ENCODE measurements at places on chromosomes 5 and 9.

GRCh38 chr9:32930486-32930885 lies 70.9 kb downstream of the APTX start:
- no peak for DNase-seq

- DNase-seq = no peak
Measured at GRCh38 chr5:102770803-102771202, 15.7 kb downstream of the PAM start.

DNA sequence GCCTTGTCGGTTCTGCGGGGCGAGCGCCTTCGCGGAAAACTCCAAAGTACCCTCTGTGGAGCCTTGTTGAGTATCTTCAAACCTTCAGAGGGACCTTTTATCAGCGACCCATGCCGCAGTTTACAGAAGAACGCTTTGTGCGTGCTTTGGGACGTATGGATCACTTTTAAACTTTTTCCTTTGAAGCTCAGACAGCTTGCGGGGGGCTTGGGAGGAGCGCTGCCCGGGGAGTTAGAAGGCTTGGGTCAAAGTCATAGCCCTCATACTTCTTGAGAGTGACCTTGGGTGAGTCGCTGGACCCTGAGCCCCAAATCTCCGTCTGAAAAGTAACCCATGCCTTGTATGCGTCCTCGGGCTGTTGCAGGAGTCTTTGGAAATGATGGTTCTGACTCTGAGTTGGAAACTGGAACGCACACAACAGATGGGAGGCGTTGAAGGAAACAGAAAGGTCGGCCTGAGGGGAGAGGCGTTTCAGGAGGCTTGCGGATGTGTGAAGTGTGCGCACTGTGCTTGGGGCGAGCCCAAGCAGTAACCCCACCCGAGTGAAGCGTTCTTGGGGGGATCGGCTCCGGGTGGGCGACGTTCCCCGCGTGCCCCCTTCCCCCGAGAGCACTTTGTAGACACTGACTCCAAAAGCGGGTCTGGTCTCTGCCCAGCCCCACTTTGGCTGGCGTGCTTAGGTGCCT lies 661 bp upstream of the SLC25A51 start:
- DNase-seq = no peak

DNA sequence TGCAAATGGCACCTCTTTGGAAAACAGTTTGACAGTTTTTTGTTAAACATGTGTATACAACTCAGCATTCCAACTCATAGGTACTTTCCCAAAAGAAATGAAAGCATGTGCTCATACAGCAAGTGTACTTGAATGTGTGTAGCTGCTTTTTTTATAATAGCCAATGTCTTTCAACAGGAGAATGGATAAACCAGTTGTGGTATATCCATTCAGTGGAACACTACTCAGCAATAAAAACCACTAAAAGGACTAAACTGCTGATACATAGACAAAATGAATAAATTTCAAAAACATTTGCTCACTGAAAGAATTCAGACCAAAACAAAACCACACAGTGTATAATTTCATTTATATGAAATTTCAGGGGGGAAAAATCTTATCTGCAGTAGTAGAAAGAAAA lies 267.3 kb downstream of the NR2F1-AS1 start:
- no peak for DNase-seq

GRCh38 chr5:126831156-126831555 lies 54.2 kb downstream of the LMNB1 start:
- DNase-seq = no peak
